ENCODE measurements at places on chromosomes 16 and 17.

DNA sequence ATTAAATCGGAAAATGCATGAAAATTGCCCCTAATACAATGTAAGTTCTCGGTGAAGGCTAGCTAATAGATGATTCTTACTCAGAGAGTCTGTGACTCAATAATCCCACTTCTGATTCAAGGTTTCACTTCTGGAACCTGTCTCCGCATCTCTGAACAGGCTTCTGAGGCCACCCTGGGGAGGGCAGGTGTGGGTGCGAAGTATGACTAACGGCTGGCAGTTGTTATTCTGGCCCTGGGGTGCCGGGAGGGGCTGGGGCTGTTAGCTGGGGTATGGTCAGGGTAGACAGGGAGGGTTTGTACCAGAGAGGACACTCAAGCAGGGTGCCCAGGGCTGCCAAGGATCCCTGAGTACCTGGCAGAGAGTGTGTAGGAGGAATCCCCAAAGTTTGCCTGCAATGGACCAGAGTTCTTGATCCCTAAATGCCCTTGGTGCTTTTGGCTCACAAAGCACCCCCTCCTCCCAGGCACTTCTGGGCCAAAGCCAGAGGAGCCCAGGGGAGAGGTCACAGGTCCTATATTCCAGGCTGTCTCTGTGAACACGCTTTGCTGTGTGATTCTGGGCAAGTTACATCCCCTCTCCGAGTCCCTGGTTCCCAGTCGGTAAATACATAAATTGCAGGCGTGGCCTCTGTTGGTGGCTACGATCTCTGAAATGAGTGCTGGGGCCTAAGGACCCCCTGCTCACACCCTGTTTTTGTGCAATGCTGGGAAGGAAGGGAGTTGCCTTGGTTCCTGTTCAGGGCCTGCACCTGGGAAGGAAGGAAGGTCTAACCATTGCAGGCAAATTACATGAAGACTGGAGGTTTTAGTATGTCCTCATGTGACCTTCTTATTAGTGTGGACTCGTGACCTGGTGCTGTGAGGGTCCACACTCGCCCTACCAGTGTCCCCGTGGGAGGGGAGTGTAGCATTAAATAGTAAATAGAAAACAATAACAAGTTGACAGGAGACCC, 49.9 kb upstream of the CPNE2 start:
- DNase-seq: no peak

DNA sequence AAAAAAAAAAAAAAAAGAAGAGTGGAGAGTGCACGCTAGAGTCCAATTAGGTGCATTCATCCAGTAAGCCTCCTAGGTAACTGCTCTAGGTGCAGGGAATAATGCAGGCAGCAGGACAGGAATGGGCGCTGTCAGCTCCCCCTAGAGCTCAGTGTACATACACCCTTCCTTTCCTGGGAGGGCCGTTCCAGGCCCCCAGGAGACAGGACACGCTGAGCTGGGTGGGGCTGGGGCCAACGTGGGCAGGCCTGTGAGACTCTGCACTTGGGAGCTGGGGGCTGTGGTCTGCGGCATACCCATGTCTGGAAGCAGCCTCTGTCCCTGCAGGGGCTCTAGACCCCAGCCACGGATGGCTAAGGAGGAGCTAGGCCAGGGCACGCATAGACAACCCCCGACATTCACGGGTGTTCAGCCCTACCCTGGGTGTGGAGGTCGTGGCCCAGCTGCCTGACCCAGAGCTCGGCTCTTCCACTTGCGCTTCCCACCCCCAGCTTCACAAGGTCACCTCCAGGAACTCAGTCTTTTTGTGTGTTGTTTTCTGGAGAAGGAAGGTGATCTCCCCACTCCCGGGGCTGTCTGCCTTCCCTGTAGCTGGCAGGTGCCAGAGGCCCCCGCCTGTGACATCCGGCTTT, 1.0 kb upstream of the ANTKMT start:
- DNase-seq: peak; percentile 60

GRCh38 chr16:78425891-78426510, 326.5 kb downstream of the WWOX start:
- no peak for DNase-seq

GRCh38 chr16:31458073-31458843, 1.0 kb upstream of the ARMC5 start:
- DNase-seq: peak; percentile 64

DNA sequence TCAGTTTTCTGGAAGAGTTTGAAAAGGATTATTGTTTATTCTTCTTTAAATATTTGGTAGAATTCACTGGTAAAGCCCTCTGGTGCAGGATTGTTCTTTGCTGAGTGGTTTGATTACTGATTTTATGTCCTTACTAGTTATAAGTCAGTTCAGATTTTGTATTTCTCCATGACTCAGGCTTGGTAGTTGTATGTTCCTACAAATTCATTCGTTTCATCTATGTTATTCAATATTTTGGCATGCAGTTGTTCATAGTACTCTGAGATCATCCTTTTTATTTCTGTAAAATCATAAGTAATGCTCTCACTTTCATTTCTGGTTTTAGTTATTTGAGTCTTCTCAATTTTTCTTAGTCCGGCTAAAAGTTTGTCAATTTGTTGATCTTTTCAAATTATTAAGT, 58.1 kb upstream of the CRYM start:
- DNase-seq: no peak

DNA sequence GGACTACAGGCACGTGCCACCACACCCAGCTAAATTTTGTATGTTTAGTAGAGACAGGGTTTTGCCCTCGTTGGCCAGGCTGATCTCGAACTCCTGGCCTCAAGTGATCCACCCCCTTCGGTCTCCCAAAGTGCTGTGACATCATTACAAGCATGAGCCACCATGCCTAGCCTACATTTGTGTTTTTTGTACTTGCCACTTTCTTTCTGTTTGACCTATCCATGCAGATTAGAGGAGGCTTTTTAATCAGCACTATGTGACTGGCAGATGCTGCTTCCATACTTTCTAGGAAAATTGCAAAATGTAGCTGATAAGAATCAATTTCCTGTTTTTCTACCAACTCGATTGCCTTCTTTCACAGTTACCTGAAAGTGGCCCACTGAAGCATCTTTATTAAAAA, 57.3 kb downstream of the B9D1 start:
- no peak for DNase-seq

GRCh38 chr16:87621976-87622713, 19.8 kb downstream of the JPH3 start:
- peak; percentile 19 for DNase-seq

GRCh38 chr17:5361426-5361825, 58.0 kb downstream of the NUP88 start:
- no peak for DNase-seq

- DNase-seq: no peak
Observed at GRCh38 chr16:75614066-75614897, 8.8 kb downstream of the ADAT1 start.

DNA sequence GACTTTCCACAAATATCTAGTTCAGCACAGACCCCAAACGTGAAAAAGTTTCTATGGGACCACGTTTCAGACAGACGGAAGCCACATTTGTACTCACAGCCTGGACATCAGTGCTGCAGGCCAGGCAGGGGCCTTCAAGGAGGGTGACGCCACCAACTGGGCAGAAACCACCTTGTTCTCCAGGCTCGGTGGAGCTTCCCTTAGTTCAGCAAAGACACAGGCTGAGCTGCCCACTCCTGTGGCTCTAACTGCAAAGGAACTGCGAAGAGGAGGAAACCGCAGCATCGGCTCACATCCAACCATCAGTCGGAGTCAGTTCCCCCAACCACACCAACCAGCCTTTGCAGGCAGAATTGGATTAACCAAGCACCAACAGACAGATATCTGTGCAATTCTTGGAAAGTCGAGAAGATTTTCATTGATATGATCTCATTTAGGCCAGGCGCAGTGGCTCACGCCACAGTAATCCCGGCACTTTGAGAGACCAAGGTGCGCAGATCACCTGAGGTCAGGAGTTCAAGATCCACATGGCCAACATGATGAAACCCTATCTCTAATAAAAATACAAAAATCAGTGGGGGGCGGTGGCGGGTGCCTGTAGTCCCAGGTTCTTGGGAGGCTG, 73.3 kb upstream of the CNEP1R1 start:
- DNase-seq: no peak

- DNase-seq: no peak
Observed at GRCh38 chr17:5797447-5798050, 213.2 kb upstream of the NLRP1 start.

DNA sequence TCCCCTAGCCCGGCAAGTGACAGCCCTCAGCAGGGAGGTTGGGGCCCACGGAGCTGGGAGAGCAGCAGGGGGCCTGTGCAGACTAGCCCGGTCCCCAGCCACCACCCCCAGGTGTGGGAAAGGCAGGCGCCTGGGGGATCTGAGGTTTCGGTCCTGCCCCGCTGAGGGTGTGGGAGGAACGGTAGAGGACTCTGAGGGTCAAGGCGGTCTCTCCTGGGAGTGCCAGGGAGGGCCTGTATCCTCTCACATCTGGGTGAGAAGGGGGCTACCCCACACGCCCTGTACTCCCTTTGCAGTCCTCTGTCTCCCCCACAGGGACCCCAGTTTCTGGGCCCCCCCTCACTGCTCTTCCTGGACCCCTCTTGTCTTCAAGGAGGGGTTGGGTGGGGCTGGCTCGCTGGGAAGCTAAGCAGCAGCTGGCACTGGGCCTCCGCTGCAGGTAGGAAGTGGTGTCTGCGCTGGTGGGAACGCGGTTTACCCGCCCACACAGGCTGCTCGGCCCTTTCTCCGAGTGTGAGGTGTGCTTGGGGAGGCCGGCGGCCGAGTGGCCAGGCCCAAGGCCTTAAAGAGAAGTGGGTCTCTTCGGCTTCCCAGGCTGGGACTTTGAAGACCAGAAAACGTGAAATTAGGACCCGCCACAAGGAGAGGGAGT, 15.4 kb downstream of the CD7 start:
- no peak for DNase-seq

DNA sequence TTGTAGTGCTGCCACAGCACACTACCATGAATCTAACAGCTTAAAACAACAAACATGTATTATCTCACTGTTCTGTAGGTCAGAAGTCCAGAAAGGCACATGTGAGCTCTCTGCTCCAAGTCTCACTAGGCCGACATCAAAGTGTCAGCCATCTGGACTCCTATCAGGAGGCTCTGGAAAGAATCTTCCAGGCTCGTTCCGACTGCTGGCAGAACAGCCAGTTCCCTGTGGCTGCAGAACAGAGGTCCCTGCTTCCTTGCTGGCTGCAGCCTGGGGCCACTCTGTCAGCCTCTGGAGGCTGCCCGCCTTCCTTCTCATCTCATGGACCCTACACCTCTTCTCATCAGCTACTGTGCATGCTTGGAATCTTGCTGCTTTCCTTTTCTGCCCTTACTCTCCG, 168.9 kb downstream of the CBLN1 start:
- DNase-seq: no peak

DNA sequence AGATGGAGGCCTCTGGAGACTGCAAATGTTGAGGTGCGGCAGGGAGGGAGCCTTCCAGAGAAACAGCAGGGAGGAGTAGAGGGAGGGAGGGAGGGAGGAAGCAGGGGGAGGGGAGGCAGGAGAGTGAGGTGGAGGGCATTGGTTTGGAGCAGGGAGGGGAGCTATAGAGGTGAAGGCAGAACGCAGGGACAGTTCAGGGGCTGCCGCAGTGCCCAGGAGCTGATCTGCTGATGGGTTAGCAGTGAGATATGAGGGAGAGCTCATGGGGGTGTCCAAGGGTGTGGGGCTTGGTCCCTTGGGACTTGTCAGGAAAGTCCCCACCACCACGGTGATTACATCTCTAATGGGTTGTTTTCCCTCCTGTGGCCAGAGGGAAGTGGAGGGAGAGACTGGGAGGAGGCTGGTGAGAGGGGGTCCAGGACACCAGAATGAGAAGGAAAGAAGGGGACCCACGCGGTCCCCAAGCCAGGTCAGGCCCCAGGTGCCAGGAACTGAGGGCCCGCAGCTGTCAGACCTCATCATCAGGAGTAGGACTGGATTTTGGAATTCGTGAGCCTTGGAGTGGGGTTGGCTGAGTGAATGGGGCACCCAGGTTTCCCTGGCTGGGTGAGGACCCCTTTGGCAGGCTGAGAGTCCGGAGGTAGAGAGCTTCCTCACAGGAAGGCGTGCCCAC, 11.2 kb downstream of the CA4 start:
- DNase-seq: no peak

- no peak for DNase-seq
Observed at GRCh38 chr17:31318298-31318801, 3.1 kb downstream of the EVI2A start.

Data from COR-L47 (cell line).